Thoracic aorta (tissue), 2 donors: ENCODE measurements at places on chromosomes 4 and X. TPM values are rescaled to one million over a fixed set of nuclear protein-coding genes. Genes with fewer than 3 reads are reported as not detected.

The MTNR1A gene
- not detected for total RNA-seq

The TRIM61 gene
- total RNA-seq: not detected

The PDE6B gene
- total RNA-seq: 3.6 TPM

The TBC1D14 gene
- 49.9 TPM for total RNA-seq

The DDIT4L gene
- total RNA-seq: 1.8 TPM

The MAGIX gene
- total RNA-seq: 3.5 TPM

The F9 gene
- total RNA-seq: 0.28 TPM

The ACE2 gene
- total RNA-seq: 4.6 TPM
